ENCODE measurements at places on chromosomes 12 and 14.

GRCh38 chr12:54129028-54129903, 59.5 kb downstream of the SMUG1 start:
- DNase-seq = no peak

- DNase-seq = no peak
Measured at GRCh38 chr12:65229441-65229840, 49.0 kb upstream of the MSRB3 start.

DNA sequence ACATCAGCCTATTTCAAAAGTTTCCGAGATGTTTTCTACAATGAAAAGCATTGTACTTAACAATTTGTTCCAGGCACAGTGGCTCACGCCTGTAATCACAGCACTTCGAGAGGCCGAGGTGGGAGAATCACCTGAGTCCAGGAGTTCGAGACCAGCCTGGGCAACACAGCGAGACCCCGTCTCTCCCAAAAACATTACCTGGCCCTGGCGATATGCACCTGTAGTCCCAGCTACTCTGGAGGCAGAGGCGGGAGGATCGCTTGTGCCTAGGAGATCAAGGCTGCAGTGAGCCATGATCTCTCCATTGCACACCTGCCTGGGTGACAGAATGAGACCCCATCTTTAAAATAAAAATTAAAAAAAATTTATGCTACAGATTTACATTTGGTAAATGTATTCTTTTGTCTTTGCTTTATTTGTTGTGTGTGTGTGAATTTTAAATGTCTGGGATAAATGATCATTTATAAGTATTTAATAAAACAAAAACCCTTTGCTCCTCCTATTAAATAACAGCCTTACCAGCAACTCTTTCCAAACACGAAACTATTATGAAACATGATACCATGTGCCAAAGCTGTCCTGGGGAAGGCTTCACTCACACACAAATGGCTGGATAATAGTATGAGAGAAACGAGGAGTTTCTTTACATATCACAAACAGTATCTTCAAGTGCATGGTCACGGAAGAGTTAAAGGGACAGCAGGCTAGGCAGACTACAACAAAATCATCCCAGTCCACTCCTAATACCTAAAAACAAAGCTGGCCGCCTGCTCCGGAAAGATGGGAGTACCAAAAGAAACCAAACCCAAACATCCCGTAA, 1.1 kb downstream of the ATXN3 start:
- no peak for DNase-seq

DNA sequence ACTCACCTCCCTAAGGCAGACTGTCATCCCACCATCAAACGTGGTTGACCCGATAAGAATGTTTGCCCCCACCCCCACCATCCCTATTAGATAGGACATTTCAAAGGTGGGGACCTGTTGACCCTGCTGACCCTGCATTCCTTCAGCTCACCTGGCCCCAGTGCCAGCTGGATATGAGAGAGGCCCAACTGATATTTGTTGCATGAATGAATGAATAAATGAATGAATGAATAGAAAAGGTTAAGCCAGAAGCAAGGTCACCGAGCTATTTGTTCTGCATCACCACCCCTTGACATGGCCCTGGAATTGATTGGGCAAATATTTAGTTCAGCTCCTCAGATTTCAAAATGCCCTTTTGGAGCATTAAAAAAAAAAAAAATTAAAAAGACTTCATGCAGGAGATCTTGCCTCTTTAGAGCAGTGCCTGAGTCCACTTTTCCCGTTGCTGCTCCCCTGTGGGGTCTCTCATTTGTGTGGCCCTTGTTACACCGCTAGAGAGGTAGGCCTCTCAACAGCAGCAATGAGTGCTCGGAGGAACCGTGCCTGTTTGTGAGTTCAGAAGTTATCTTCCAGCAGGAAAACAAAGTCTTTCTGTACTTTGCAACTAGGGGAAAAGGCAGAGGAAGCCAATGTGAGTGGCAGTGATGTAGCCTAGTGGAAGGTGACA, 8.5 kb upstream of the SERPINA5 start:
- no peak for DNase-seq

GRCh38 chr14:46596236-46596635, 55.3 kb downstream of the RPL10L start:
- DNase-seq = no peak

DNA sequence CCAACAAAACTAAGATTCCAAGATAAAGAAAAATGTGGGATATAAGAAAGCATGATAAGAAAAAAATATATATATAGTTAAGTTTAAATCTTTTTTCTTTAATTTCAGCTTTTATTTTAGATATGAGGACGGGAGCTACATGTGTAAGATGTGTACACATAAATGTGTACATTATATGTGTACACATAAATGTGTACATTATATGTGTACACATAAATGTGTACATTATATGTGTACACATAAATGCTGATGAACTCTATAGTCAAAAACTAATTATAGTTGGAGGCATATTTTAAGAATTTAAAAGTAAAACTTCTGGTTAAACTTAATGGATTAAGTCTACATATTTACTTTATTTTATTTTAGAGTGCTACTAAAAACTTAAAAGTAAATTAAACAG, 123.6 kb downstream of the BTG1 start:
- DNase-seq = no peak

- DNase-seq = no peak
Measured at GRCh38 chr12:107242189-107242588, 148.8 kb upstream of the CRY1 start.

- DNase-seq = no peak
Measured at GRCh38 chr14:65164825-65165135, 62.5 kb upstream of the MAX start.

- DNase-seq = no peak
Measured at GRCh38 chr12:88720785-88721650, 140.7 kb upstream of the KITLG start.

- DNase-seq = peak; percentile 28
Measured at GRCh38 chr12:109385339-109386058, 37.8 kb downstream of the MYO1H start.

Data from naive thymus-derived CD4-positive, alpha-beta T cell (primary cell).